Fibroblast of mammary gland (primary cell): ENCODE measurements at places on chromosomes 2 and 18.
A peak's percentile ranks its signal among the peaks of the same experiment; 100 is the strongest.

GRCh38 chr2:186327251-186327868 lies 158.7 kb upstream of the ZC3H15 start:
- no peak for DNase-seq

- DNase-seq = no peak
Measured at GRCh38 chr18:48859311-48860268, 91.2 kb downstream of the SMAD7 start.

DNA sequence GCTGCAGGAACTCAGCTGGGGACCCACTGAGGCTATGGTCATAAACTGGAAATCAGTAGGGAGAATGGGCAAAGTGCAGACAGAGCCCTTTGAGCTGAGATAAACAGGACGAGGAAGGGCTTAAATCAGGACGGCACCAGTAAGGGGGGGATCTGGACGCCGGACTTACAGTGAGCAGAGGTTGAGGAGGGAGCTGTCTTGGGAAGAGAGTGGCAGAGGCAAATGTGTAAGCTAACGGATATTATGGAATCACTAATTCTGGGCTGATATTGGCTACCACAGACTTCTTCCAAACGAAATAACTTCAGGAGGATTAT lies 539 bp downstream of the CYP27A1 start:
- DNase-seq = peak; percentile 6

- no peak for DNase-seq
Measured at GRCh38 chr2:237972936-237973335, 6.1 kb downstream of the UBE2F start.

DNA sequence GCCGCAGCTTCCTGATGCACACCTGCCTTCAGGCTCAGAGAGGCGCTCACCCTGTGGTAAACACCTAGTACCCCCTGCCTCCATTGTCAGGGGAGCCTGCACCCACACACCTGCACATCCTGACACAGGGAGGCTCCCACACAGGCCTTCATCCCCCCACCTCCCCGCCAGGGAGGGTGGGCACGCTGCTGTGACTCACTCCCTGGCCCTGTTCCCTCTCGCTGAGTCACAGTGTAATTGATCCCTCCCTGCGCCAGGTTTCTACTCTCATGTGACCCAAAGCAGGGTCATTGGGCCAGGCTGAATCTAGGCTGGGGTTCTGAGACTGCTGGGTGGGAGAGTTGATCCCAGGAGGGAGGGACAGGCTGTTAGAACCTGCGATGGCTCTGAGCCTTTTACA lies 8.5 kb upstream of the CELF4 start:
- peak; percentile 5 for DNase-seq

- no peak for DNase-seq
Measured at GRCh38 chr2:120578576-120579352, 156.9 kb upstream of the GLI2 start.

- no peak for DNase-seq
Measured at GRCh38 chr18:24831081-24831480, 370.6 kb downstream of the HRH4 start.
